Pancreas (tissue), 10 donors: ENCODE measurements at places on chromosomes 2 and 18. TPM values are rescaled to one million over a fixed set of nuclear protein-coding genes. Genes with fewer than 3 reads are reported as not detected.
A peak's percentile ranks its signal among the peaks of the same experiment; 100 is the strongest.

DNA sequence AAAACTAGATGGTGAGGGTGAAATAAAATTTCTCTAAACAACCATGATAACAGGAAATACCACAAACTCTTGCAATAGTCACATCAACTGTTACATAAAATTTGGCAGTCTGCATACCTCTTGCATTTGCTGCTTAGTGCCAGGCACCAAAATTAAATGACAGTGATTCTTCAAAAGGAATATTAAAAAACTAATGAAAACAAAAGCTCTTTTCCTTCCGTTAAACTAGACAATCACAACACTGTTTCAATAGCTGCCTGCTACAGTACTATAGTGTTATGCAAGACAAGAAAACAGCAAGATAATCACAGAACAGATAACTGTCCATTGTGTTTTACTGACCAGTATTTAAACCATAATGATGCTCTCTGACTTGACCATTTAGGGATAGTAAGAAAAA lies 239.0 kb upstream of the SMAD7 start:
- H3K27ac ChIP-seq: no peak overlapping the region
- no peak for DNase-seq
- no peaks in the 10 kb centered on the region for H3K4me1 ChIP-seq
- no peak overlapping the region for H3K4me3 ChIP-seq
- H3K27me3 ChIP-seq: no peaks in the 10 kb centered on the region

GRCh38 chr2:80893711-80894110 lies 589.2 kb upstream of the LRRTM1 start:
- no peak overlapping the region for H3K27ac ChIP-seq
- H3K36me3 ChIP-seq: no peaks in the 10 kb centered on the region
- no peak for DNase-seq
- H3K4me1 ChIP-seq: no peaks in the 10 kb centered on the region

GRCh38 chr18:9209279-9209678 lies 72.7 kb downstream of the ANKRD12 start:
- H3K27me3 ChIP-seq: no peaks in the 10 kb centered on the region
- no peak overlapping the region for H3K27ac ChIP-seq
- no peak for DNase-seq
- H3K36me3 ChIP-seq: peaks cover 22% of the 10 kb centered on the region
- H3K4me3 ChIP-seq: no peak overlapping the region
- H3K4me1 ChIP-seq: no peaks in the 10 kb centered on the region

DNA sequence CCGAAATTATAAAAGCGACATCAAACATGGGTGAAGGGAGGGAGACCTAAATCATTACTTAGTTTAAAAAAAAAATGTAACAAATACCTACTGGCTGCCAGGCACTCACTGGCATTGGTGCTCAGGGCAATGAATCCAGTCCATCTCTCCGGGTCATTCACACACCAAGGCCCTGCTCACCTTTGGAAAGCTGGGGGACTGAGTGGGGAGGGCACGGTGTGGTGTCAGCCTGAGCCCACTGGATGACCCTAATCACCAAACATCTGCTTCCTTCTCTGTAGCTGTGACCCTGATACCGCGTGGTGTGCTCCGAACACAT lies 336 bp upstream of the DDX1 start:
- H3K36me3 ChIP-seq: peaks cover 4% of the 10 kb centered on the region
- no peaks in the 10 kb centered on the region for H3K27me3 ChIP-seq
- peak overlapping the region; percentile 90 for H3K4me3 ChIP-seq
- H3K27ac ChIP-seq: peak overlapping the region; percentile 84

Gene ZSWIM2
- polyA plus RNA-seq: not detected

GRCh38 chr2:240869956-240870875 lies 1.6 kb downstream of the AGXT start:
- no peaks in the 10 kb centered on the region for H3K4me1 ChIP-seq
- no peak overlapping the region for H3K27ac ChIP-seq
- H3K27me3 ChIP-seq: no peaks in the 10 kb centered on the region
- DNase-seq: peak; percentile 54
- H3K4me3 ChIP-seq: no peak overlapping the region

DNA sequence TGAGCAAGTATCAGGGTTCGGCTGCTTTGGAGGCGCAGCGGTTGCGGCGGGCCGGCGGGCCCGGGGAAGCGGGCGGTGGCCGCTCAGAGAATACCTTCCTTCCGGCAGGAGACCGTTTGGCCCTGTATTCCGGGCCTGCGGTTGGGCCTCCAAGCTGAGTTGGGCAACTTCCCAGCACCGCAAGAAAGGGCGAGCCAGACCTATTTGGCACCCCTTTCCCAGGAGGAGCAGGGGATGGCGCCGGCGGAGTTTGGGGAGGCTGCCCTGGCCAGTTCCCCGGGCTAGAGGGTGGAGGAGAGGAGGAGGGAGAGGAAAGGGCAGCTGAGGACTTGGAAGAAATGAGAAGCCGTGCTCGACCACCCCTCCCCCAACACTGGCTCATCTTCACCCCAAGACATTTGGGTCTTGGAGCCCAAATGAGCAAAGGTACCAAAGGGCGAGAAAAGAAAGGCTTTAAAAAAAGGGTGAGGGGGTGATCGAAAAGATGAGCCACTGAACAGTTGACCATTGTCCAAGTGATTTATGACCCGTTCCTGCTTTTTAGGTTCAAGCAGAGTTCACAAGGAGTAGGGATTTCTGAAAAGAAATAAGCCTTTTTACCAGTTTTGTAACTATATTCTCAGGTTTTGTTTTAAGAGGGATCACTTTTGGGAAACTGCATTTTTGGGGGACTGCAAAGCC lies 8.4 kb downstream of the HOXD3 start:
- H3K27me3 ChIP-seq: peaks cover 56% of the 10 kb centered on the region
- no peaks in the 10 kb centered on the region for H3K4me1 ChIP-seq
- no peak overlapping the region for H3K27ac ChIP-seq
- no peak for DNase-seq

DNA sequence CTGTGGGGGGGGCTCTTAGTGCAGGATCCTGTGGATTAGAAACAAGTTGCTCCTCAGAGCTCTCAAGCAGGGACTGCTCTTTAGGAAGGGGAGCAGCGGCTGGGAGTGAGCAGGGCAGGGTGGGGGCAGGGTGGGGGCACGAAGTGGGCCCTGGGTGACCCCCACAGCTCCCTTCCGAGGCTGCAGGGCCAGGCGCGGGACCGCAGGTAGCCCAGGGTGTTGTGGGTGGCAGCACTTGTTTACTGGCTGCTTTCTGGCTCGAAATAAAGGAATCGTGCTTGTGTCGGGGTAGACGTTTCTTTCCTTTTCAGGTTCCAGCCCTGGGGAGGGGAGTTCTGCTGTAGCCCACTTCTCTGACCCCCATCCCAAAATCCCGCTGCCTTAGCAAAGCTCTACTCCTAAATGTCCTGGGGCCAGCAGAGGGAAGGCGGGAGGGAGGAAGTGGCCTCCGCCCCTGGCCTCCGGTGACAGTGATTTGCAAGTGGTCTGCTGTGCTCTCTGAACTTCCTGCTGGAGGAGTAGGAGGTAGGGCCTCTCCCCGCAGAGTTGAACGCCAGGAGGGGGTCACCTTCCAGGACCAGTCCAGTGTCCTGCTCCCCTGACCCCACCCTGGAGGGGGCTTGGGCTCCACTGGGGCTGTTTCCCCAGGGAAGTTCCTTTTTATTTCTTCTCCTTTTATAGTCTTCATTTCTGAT lies 8.3 kb downstream of the NEU4 start:
- H3K36me3 ChIP-seq: no peaks in the 10 kb centered on the region
